ENCODE measurements at places on chromosomes 11 and 22.
A peak's percentile ranks its signal among the peaks of the same experiment; 100 is the strongest.

DNA sequence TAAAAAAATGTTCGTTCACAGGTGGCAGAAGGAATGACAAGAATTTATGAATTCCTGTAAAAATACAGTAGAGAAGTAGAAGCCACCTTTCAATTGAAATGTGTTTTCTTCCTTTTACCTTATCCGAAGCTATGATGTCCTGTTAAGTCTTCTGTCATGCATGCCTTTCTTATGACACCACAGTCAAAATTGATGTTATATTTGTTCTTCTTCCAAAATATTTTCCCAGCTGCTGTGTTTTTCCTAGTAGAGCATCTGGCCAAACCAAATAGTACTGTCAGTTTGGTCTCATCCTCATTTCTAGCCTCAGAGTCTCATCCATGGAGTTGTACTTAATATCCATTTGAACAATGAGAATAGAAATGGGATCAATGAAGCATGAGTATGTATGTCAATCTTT lies 206.1 kb downstream of the PGR start:
- peak; percentile 72 for DNase-seq

- no peak for DNase-seq
Measured at GRCh38 chr22:50084614-50085021, 608 bp downstream of the MLC1 start.

DNA sequence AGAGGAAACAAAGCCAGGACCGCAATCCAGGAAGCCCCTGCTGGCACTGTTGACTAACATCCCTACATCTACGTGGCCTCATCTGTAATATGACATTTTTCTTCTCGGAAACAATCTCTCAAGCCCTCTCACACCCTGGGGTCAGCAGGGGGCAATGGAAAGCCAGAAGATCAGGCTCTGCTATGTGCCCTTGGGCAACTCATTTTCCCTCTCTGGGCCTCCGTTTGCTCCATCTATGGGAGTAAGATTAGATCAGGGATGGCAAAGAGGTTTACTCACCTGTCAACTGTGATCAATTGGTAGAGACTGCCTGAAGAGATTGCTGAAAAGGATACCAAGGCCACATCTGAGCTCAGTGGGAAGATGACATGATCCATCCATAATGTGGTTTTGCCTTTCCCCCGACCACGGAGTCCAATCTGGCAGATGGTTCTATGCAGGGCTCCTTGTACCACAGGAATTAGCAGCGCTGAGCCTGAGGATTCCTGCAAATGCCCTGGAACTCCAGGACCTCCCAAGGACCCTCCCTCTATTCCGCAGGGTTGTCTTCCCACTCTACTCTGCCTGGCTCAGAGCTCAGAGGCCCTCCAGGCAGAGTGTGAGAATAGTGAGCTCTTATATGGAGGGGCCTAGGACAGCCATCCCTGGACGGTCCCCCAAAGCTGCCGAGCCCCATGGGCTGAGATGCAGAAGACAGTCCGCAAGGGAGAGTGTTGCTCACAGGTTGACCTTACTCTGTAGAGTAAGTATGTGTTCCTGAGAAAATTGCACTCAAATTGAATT lies 66.1 kb downstream of the CHST1 start:
- no peak for DNase-seq

DNA sequence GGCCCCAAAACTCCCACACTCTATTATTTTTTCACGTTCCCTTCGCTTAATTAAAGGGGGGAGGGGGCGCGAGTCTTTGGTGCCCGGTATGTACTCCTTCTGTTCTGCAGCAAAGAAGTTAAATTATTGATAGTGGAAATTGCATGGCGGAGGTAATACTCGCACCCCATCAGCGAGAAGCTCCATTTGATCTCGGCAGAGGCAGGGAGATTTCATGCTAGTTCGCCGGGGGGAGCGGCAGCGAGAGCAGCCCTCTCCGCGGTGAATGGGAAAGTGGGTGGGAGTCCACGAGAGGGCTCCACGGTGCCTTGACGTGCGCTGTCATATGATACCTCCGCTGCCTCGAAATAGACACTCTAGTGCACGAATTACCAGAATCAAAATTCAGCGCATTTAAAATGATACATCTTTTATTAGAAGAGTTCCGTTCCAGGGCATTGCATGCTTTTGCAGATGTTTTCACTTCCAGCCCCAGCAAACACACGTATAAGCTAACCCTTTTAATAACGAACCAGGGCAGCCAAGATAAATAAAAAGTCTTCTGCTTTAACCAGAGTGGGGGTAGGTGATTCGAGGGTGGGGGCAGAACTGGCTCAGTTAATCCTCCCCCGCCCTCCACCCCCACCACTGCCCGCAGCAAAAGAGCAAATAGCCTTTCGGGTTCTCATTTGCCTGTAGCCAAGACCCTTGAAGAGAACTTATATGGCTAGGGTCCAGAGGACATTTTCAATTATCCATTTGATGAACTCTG lies 1.3 kb upstream of the BDNF start:
- DNase-seq: no peak

GRCh38 chr11:83723999-83724398 lies 437.8 kb upstream of the CCDC90B start:
- peak; percentile 7 for DNase-seq

DNA sequence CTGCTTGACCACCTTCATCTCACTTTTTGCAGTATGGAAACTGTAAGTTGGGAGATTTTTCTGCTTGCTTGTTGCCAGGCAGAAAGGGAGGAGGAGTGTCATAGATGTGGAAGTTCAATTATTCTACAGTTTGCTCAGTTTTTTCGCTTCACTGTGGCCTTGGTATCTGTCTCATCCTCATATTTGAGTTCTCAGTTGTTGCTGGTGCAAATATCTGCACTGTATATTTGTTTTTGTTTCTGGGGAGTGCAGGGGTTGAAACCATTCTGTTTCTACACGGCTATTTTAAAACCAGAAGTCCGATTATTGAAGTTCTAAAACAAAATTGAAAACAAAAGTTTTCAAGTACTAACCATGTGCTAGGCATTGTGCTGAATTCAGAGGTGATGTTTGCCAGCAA lies 153.4 kb downstream of the JRKL start:
- no peak for DNase-seq

GRCh38 chr11:123238297-123238696 lies 43.2 kb upstream of the CLMP start:
- DNase-seq: no peak

DNA sequence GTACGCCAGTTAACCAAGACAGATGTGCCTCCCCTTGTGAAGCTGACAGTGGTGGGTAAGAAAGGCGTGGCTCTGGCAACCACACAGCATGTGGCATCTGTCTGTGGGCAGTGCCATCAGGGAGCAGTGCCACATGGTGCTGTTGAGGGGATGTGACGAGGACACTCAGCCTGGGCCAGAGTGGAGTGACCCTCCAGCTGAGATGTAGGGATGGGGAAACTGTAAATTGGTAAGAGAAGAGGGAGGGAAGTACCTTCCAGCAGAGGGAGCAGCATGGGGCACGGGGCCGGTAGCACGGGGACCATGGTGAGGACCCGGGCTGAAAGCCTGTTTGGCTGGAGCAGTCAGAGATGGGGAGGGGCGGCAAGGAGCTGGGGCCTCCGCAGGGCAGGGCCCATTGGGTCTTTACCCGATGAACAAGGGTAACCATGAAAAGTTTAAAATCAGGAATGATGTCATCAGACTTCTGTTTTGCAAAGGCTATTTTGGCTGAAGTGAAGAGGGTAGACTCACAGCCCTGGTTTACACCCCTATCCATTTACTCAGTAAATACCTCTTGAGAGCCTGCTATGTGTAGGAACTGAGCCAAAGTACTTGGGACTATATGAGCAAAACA lies 10.4 kb downstream of the TMPRSS6 start:
- no peak for DNase-seq

- no peak for DNase-seq
Measured at GRCh38 chr11:15905366-15906104, 450.8 kb downstream of the SOX6 start.

DNA sequence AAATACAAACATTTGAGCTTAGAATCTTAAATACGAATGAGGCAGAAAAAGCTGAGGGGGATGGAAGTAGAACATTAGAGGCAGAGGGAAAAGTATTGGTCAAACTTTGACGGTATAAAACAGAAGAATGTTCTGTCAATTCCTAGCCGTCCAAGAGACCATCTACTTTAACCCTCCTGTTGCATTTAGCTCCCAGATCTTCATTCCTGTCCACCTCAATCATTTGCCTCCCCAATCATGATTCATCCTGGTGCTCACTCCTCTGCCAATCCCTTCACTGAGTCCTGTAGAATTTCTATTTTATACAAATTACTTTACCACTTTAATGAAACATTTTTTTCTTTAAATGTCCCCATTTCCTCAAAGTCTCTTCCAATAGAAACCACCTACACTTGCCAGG lies 28.2 kb downstream of the C2CD3 start:
- DNase-seq: no peak

DNA sequence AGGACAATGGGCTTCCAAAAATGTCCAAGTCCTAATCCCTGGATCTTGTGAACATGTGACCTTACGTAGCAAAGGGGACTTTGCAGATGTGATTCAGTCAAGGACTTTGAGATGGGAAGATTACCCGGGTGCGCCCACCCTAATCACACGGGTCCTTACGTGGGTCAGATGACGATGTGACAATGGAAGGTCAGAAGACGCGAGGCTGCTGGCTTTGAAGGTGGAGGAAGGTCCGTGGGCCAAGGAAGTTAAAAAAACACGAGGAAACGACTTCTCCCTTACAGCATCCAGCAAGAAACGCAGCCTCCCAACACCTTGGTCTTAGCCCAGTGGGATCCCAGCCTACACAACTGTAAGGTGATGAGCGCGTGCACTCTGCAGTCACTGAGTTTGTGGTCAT lies 860.1 kb downstream of the TBC1D22A start:
- no peak for DNase-seq

DNA sequence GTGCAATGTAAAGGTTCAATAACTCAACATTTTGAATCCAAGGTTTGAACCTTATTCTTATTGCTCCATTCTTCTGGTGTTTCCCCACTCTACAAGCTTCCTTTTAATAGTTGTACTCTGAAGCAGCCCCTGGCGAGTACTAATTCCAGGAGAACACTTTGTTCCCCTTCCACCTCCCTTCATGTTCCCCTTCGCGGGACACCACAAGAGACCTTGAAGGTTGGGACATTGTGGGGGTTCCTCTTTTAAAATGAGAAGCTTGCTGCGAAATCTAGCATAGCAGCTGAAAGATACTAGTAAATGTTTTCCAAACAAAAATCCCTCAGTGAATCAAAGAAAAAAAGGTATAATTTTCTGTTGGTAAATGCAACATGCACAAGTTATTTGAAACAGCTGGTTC lies 626.3 kb upstream of the LRRC4C start:
- no peak for DNase-seq

- DNase-seq: no peak
Measured at GRCh38 chr22:45444168-45444567, 30.7 kb downstream of the RIBC2 start.

GRCh38 chr11:120714438-120714837 lies 202.9 kb downstream of the GRIK4 start:
- DNase-seq: no peak

DNA sequence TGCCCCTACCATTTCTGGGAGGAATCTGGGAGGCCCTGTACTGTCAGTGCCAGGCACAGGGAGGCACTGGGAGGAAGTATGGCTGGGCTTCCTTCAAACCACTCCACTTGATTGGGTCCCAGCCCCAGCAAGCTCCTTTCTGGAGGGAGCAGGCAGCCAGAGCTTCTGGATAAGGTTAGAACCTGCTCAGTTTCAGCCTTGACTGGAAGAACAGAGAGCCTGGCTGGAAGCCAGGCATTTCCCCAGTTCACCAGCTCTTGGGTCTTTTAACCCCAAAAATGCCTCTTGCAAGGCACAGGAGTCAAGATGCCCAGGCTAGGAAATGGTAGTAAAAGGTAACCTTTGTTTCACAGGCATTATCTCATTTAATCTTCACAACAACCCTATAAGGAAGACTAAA lies 9.0 kb upstream of the KCTD14 start:
- DNase-seq: no peak

DNA sequence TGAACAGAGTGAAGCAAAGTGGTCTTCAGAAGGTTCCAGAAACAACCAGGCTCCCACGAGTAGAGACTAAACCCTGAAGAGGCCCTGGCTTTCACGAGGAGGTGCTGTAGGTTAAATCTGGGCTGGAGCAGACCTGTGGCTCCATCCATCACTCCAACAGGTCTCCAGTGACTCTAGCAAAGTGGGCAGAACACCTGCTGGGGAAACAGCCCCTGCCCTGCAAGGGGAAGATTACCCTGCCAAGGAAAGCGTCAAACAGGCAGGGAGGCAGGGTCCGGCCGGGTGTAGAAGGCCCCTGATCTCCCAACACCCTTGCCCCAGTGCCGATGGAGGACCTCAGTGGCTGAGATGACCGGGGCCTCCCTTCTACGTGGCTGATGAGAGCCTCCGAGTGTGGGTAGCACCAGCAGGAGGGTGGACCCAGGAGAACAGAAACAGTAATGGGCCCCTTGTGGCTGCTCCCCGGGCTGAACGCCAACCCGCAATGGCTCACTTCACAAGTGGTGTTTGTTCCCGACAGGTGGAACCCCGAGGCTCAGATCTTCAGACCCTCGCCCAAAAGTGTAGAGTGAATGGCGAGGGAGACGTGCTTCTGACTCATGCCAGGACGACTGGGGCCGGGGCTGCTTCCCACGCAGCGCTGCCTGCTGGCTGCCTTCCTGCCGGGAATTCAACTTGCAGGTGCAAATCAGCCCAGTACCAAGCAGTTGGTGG lies 112.0 kb downstream of the SHANK2 start:
- DNase-seq: no peak

DNA sequence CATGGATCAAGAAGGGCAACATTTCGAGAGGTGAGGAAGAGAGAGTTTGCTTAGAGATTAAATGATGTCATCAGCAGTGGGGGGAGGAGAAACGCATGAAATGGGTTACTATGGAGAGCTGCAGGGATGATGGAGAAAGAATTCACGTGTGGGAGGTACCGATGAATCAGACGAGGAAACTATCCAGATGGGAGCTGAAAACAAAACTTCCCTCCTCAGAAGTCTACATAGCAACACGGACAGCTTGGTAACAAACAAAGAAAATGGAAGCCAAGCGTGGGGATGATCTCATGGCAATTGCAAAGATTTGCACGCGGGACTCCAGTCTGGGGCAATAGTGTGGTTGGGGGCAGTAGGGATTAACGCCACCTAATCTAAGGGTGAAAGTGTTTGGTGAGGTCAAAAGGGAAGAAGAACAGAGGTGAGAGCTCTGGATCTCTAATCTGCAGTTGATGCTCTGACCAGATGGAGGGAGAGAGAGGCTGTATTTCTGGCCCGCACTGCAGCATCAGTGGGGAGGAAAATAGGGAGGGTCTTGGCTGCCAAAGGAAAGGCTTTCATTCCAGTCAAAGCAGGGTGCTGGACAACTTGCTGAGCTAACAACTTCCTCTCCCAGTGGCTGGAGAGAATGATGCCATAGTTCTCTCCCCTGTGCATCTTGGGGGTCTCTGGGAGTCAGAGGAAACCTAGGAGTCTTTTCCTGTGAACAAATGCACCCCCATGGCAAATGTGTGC lies 43.4 kb upstream of the CSNK2A3 start:
- DNase-seq: no peak

All from SHP77 treated with DMSO at 0.1 percent for 48 hours (cell line).